ENCODE measurements at places on chromosomes 5 and 9.

DNA sequence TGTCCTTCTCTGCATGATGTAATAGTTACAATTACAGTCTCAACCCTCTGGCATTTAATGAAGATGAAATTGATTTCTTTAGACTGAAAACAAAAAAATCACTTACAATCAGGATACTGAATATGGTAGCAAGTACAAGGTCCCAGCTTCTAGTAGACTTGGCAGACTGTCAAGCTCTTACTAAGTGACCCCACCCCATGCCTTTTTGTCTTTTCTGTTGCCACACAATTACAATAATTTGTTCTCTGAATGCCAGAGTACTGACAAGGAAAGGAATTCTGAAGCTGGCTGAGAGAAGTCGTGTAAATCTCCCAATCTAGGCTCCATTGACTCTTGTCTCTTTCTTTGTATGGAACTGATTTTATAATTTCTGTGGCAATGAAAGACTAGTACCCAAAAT, 154.2 kb downstream of the TMC1 start:
- DNase-seq = no peak

GRCh38 chr5:91983869-91984268, 600.8 kb upstream of the ARRDC3 start:
- no peak for DNase-seq

DNA sequence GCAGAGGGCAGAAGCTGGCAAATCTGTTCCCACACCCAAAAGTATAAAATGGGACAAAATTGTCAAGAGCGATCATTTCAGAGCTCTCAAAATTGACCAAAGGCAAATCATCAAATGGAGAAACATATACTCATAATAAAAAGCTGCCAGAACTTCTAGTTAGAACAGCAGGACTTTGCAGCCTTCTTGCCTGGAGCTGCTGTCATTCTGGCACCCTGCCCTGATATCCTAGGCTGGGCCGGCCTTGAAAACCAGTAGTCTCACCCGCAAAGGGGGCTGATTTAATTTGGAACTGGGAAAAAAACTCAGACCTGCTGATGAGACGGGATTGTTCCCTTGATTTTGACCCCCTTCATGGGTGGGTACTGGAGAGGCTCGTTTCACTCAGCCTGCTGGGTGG, 18.5 kb downstream of the OR2V1 start:
- no peak for DNase-seq

DNA sequence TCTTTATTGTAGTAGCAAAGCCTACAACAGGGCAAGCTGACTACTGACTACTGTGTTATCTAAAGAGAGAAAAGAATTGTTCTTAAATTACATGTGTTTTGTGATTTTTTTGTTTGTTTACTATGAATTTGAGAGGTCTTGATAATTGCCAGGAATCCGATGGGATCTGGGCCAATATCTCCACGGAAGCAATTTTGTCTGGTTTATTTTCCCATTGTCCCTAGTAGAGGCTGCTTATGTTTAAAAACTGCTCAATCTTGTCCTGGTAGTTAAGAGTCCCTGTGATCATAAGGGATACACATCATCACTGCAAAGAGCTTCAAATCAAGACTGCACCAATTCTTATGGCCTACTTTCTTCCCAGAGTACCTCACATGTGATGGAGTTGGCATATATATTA, 94.4 kb downstream of the GLDC start:
- DNase-seq = no peak
